A673 (cell line): ENCODE measurements at places on chromosomes 5 and 9.

DNA sequence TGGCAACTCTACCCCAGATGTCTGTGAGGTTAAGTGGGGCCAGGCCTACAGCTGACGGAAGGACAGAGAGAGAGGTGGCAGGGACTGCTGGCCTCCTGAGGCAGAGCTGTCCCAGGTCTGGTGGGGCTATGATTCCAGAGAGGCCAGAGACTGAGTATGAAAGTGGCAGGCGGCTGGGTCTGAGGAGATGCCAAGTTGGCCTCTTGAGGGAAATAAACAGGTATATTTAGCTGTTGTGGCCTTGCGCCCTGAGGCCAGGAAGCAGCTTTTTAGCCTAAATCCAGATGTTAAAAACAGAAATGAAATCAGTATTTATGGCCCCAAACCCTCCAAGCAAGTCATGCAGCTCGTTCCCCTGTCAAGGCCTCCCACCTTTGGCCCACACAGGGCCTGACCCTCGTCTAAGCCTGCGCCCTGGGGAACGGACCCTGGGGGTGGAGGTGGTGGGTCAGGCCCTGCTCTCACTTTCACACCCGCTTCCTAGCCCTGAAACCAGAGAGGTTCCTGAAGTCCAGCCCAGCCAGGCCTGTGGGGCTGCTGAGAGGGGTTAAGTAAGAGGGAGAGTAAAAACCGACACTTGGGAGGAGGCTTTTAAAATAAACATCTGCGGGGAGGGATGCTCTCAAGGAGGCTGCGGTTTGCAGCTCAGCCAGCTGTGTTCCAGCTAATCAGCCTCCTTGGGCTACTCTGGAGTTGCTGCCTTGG lies 18.7 kb downstream of the PCDHGC5 start:
- no peak for DNase-seq

- no peak for DNase-seq
These were observed 567.7 kb downstream of the TLR4 start for GRCh38 chr9:118271936-118272335.

- no peak for DNase-seq
These were observed 336.5 kb downstream of the RFX3 start for GRCh38 chr9:3189113-3189861.

DNA sequence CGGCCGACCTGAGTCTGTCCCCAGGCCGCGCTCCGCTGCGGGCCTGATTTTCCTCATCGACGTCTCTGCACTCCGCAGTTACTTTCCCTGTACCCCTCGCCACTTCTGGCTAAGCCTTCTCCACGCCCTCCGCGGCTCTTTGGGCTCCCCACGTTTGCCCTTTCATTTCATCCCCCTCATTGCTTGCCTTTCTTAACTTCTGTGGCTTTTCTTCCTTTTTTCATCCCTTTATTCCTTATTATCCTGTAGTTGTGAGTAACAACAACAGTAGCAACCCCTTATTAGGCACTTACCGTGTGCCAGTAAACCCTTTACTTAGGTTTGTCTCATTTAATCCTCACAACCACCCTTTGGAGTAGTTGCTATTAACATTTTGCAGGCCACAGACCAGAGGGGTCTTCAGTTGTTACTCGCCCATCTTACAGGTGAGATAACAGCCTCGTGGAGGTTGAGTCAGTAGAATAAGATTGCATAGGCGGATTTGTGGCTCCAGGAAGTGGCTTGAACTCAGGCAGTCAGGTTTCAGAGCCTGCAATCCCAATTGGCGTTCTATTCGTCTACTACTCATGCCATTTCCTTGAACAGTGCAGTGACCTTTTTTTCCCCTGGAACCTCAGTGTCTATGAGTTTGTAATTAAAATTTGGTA lies 724 bp downstream of the TCERG1 start:
- DNase-seq: peak; percentile 13

GRCh38 chr5:144913661-144914060 lies 743.0 kb downstream of the KCTD16 start:
- DNase-seq: no peak

DNA sequence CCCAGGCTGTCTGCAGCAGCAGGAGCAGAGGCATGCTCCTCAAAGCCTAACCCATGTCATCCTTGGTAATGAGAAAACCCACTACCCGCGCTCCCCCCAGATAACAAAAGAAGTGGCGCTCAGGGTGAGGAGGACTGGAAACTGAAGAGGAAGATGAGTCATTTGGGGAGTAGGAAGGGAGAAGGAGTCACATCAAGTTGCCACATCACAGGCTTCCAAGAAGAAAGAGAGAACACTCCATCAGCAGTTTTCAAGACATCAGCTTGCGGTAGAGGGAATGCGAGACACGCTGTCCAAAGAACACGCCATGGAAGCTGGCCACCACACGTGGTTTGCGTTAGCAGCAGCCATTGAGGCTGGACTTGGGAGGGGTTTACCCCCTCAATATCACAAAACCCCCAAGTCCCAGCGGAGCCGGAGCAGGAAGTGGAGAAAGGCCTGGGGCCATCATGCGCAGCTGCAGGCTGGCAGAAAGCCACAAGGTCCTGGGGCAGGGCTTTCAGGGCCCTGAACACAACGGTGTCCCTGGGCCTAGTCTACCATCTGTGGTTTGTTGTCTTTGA lies 41.5 kb downstream of the SH3PXD2B start:
- peak; percentile 62 for DNase-seq

- DNase-seq: no peak
These were observed 78.7 kb upstream of the SMIM23 start for GRCh38 chr5:171706736-171707441.

DNA sequence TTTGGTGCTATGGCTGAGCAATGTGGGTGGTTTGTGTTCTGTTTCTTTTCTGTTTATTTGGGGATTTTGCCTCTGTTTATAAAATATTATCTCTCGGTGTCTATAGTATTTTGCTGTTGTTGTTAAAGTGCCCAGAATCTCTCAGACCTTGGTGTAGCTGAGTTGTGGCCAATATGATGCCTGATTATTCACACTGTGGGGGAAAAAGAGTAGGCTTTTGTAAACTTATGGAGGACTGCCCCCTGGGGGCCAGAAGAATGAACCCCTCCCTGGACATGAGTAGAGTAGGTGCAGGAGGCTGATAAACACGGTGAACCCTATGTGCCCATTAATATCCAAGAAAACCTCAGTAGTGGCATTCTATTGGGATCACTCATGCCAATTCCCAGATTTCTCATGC lies 49.0 kb upstream of the DPYSL3 start:
- DNase-seq: peak; percentile 69

DNA sequence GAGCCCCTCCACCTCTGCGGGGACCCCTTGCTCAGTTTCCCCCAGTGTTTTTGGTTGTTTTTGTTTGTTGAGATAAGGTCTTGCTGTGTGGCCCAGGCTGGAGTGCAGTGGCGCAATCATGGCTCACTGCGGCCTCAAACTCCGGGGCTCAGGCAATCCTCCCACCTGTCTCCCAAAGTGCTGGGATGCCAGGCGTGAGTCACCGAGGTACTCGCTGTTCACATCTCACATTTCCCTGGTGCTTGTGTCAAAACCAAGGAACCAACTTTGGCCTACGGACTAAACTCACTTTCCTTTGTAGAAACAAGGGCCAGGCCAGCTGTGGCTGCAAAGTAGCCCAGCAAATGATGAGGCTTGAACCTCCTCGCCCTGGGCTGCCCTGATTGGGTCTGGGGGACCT lies 9.7 kb upstream of the AJM1 start:
- DNase-seq: no peak

GRCh38 chr5:4662756-4663155 lies 477.4 kb upstream of the ADAMTS16 start:
- no peak for DNase-seq

DNA sequence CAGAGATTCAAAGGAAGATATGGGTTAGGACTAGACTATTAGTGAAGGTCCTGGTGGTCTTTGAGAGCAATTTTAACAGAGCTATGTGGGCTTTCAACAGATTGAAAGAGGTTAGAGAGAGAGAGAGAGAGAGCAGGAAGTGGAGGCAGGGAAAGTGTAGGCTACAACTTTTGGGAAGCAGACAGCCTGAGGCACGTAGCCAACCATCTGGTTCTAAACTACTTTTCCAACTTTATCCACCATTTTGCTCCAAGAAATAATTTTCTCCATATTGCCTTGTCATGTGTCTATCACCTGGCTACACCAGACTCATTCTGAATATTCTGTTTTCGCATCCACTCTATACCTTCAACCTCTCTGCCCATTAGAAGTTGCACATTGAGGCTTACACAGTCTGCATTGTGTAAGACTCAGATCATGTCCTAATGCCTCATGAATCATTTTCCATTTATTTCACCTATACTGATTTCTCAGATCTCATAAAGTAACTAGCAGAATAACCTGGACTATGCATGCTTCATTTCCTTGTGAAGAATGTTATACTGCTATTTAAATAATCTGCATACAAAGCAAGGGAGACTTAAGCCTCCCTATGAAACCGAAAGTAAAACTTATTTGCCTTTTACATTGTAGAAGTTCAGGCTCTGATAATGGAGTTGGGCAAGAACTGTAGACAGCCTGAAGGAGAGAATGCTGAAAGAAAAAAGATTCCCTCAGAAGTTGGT lies 235.6 kb downstream of the ELAVL2 start:
- DNase-seq: no peak

- peak; percentile 81 for DNase-seq
These were observed 25.1 kb upstream of the CARTPT start for GRCh38 chr5:71693828-71694427.

- DNase-seq: peak; percentile 9
These were observed 6.8 kb upstream of the PRUNE2 start for GRCh38 chr9:76912636-76913275.

DNA sequence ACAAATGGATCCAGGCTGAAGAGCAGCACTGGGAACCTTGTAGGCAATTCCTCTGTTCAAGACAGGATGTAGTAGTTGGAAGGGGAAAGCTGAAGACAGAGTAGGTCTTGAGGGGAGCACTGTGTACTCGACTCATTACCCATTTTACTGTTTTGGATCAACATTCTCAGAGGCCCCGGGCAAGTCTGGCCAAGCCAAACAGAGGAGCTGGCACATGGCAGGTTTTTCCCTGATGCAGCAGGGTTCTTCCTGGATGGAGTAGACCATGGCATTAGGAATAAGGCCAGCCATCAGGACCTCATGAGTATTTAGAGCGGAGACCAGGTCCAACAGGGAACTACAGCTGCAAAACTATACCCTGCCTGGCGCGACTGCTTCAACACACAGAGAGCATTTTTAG lies 4.4 kb downstream of the SVEP1 start:
- no peak for DNase-seq

DNA sequence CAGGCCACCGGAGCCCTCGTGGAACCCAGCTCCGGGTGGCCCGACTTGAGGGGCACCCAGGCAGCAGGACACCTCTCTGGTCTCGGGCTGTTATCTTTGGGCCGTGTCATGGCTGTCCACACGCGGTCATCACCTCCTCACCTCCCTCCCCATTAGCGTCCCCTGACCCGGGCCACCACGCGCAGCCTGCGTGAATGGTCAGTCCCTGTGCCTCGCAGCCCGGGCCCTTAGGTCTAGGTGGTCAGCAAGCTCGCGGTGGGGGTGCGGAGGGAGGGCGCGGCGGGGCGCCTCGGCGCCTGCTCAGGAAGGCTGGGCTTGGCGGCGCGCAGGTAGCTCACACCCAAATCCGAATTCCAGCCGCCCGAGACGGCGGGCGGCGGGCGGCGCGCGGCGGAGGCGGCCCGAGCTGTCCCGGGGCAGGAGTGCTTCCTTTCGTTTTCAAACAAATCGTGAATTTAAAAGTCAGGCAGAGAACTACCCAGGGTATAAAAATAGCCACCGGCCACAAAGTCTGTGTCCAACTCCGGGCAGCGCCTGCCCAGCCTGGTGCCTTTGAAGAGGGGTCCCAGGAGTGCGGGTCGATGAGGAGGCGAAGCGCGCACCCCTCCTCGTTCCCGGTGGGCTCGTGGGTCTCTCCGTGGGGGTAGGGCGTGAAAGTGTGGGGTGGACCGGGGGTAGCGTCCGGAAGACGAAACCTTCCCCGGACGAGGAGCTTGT lies 1.0 kb upstream of the RXRA start:
- no peak for DNase-seq

GRCh38 chr9:107281922-107282667 lies 984 bp upstream of the RAD23B start:
- DNase-seq: peak; percentile 19

DNA sequence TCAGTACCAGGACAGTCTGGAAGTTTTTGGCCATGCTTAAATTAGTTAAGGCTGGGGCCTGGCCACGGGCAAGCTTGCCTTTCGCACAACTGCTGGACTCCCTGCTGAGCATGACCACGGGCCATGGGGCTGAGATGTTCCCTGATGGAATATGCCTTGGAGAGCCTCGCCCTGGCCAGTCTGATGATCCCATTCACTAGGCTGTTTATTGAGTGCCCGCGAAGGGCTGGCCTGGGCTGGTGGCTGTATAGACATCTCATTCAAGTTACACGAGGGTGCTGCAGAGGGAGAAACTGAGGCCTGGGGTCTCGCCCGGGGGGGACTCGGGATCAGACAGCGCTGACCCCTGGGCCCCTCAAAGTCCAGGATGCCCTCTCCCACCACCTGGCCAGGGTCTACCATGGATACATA lies 7.8 kb upstream of the RXRA start:
- DNase-seq: no peak

- DNase-seq: no peak
These were observed 374.2 kb upstream of the TYRP1 start for GRCh38 chr9:12318732-12319685.

- DNase-seq: no peak
These were observed 202.4 kb downstream of the GLIS3 start for GRCh38 chr9:4097515-4097914.
